ENCODE measurements at places on chromosomes 5 and 9. TPM values are rescaled to one million over a fixed set of nuclear protein-coding genes. Genes with fewer than 3 reads are reported as not detected.

DNA sequence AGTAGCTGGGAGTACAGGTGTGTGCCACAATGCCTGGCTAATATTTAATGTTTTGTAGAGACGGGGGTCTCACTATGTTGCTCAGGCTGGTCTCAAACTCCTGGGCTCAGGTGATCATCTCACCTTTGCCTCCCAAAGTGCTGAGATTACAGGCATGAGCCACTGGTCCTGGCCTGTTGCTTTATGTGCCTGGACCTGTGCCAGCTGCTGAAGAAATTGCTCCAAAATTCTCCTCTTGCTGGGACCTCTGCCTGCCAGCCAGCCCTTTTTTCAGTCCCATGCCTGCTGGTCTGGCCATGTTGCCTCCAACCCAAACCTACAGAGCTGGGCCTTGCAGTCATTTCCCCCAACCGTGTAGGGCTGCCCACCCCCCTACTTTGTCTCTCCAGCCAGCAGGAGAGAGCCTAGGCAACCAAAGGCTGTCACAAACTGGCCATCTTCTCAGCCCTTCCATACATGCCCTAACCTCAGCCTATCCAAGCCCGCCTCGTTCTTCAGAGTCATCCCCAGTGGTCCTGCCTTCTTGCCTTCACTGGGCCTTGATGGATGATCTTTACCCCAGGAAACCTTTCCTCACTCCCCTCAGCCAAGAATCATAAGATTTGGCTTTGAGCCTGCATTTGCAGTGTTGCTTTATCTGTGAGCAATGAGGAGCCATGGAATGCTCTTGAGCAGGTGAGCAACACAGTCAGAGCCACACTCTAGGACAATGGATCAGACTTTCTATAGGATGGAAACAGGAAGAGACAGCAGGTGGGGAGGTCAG, 27.4 kb upstream of the SYNPO start:
- no peaks in the 10 kb centered on the region for H3K27me3 ChIP-seq
- no peak overlapping the region for H3K4me3 ChIP-seq
- no peaks in the 10 kb centered on the region for H3K36me3 ChIP-seq
- no peak for DNase-seq
- no peaks in the 10 kb centered on the region for H3K4me1 ChIP-seq

GRCh38 chr9:26163931-26164330, 485.7 kb upstream of the TUSC1 start:
- no peaks in the 10 kb centered on the region for H3K4me1 ChIP-seq
- H3K27me3 ChIP-seq: no peaks in the 10 kb centered on the region
- H3K27ac ChIP-seq: no peak overlapping the region
- no peak overlapping the region for H3K4me3 ChIP-seq
- no peak for DNase-seq

- no peaks in the 10 kb centered on the region for H3K4me1 ChIP-seq
- H3K27me3 ChIP-seq: no peaks in the 10 kb centered on the region
- H3K4me3 ChIP-seq: no peak overlapping the region
- H3K27ac ChIP-seq: no peak overlapping the region
- no peak for DNase-seq
These were observed 213.0 kb downstream of the SPOCK1 start for GRCh38 chr5:137286025-137286610.

DNA sequence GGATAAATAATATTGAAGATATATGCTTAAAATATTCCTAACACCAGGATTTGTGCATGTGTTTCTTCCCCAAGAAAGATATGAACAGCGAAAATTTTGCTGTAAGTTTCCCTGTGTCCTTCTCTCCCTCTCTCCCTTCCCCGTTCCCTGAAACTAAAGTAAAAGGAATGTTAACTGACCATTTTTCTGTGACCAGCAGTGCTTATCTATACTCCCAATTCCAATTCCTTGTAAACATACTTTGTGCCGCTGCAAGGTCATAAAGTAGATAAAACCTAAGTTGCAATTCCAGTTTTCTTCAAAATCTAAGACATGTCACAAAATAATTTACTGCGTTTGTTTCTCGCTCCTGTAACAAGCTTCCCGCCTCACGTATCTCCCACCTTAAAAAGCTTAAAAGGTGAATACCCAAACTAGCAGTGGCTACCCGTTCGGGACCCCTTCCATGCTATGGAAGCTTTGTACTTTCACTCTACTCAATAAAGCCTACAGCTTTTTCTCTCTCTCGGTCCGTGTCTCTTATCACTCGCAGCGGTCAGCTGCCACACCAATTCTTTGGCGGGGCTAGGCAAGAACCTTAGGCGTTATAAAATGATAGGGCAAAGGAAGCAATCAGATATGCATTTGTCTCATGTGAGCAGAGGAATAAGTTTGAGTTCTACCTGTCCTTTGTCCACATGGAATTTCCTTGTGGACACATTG, 1798.0 kb downstream of the EFNA5 start:
- H3K36me3 ChIP-seq: no peaks in the 10 kb centered on the region
- no peak for DNase-seq
- H3K27ac ChIP-seq: no peak overlapping the region
- no peaks in the 10 kb centered on the region for H3K4me1 ChIP-seq

- H3K4me1 ChIP-seq: peaks cover 38% of the 10 kb centered on the region
- no peak overlapping the region for H3K27ac ChIP-seq
- H3K27me3 ChIP-seq: no peaks in the 10 kb centered on the region
- no peak for DNase-seq
These were observed 203.9 kb downstream of the C9orf50 start for GRCh38 chr9:129416821-129417539.

- H3K27me3 ChIP-seq: no peaks in the 10 kb centered on the region
- no peaks in the 10 kb centered on the region for H3K4me1 ChIP-seq
- no peak for DNase-seq
- H3K27ac ChIP-seq: no peak overlapping the region
These were observed 424.7 kb upstream of the ST8SIA4 start for GRCh38 chr5:101327816-101328215.

GRCh38 chr9:94210616-94211603, 48.2 kb upstream of the ZNF169 start:
- H3K4me1 ChIP-seq: peaks cover 4% of the 10 kb centered on the region
- peaks cover 2% of the 10 kb centered on the region for H3K27me3 ChIP-seq
- H3K27ac ChIP-seq: no peak overlapping the region
- no peak overlapping the region for H3K4me3 ChIP-seq

DNA sequence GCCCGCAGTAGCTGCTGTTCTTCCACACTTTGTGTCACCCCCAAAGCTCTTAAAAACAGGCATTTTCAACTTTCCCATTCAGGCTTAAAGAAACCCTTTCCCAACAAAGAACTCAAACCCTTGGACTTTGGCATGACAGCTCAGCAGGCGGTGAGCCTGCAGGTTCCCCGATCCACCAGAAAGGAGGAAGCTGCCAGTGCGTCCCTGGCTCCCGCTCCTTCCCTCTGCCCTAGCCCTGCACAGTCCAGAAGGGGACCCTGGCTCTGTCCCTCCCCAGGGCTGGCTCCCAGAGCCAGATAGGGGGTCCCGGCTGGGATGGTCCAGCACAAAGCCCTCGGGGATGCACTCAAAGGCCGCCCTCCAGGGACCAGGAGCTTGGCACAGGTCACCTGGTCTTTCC, 9.6 kb downstream of the SLC9A3 start:
- no peak overlapping the region for H3K27ac ChIP-seq
- no peaks in the 10 kb centered on the region for H3K27me3 ChIP-seq
- H3K36me3 ChIP-seq: no peaks in the 10 kb centered on the region

DNA sequence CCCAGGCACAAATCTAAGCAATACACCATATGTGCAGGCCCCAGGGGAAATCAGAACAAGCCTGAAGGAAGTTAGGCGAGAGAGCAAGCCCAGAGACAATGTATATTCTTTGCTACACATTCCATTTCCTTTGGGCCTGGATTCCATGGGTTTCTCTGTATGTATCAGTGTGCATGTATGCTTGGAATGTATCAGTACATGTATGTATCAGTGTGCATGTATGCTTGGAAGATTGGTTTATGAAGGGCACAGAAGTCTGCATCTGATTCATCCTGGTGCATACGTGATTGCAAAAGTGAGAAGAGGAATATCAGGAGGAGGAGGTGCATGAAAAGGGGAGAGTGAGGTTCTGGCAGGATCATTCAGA, 232.6 kb upstream of the ANKRD55 start:
- H3K27me3 ChIP-seq: no peaks in the 10 kb centered on the region
- no peaks in the 10 kb centered on the region for H3K4me1 ChIP-seq
- H3K4me3 ChIP-seq: no peak overlapping the region
- H3K36me3 ChIP-seq: no peaks in the 10 kb centered on the region
- no peak overlapping the region for H3K27ac ChIP-seq

DNA sequence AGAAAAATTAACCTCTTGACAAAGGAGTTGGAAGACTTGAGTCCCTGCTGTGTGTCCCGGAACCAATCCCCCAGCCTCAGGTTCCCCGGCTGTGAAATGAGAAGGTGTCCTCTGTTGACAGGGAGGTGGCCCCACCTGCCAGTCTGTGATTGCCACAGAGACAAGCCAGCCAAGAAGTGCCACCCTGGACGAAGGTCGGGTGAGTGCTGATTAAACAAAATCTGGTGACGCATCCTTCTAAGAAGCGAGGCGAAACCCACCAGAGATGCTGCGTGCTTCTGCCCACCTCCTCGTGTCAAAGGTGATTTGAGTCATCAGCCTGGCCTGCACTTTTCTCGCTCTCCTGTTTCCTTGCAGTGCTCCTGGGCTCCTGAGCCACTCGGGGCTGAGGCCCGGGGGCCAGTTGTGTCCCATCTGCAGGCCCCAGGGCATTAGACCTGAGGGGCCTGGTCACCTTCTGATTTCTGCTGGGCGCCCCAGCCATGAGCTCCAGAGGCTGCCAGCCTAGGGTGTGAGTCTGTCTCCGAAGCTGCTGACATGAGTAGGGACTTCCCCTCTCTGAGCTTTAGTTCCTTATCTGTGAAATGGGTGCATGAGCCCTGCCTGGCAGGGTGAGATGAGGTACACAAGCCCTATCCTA, 28.7 kb downstream of the NEK6 start:
- peaks cover 71% of the 10 kb centered on the region for H3K4me1 ChIP-seq
- H3K27me3 ChIP-seq: no peaks in the 10 kb centered on the region
- H3K4me3 ChIP-seq: no peak overlapping the region

DNA sequence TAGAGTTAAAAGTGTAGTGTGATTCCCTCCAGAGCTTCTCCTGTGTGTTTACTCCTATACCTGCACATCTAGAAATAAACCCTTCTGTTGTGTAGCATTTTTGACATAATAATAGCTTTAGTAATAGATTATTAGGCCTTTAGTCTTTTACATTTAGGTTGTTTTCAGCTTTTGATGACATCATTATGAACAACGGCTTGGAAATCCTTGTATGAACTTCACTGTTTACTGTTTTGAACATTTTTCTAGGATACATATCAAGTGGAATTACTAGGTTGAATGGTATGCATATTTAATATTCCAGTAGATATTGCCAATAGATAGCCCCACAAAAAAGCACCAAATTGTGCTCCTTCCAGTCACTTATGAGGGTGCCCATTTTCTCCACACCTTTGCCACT, 174.0 kb downstream of the ARHGAP26 start:
- H3K27me3 ChIP-seq: no peaks in the 10 kb centered on the region
- no peak for DNase-seq
- no peak overlapping the region for H3K27ac ChIP-seq
- peaks cover 8% of the 10 kb centered on the region for H3K4me1 ChIP-seq
- no peaks in the 10 kb centered on the region for H3K36me3 ChIP-seq
- H3K4me3 ChIP-seq: no peak overlapping the region

DNA sequence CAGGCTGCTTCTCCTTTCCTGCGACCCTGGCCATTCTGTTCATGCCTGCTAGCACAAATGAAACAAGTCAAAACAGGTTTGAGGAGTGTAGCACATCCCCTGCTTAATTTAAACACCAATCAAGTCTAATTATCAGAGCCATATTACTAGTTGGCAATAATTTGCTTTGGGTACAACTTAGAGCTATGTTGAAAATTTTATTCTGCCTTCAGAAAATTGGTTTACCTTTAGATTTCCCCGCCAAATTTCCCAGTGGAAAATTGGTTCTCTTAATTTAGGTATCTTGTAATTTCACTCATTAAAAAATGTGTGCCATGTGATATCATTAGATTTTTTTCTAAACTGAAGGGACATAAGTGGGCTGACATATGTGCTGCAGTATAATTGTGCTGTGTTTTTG, 265.8 kb downstream of the MAST4 start:
- no peak overlapping the region for H3K27ac ChIP-seq
- no peaks in the 10 kb centered on the region for H3K4me1 ChIP-seq
- H3K36me3 ChIP-seq: no peaks in the 10 kb centered on the region

GRCh38 chr9:78234810-78235209, 1.1 kb upstream of the CEP78 start:
- peaks cover 37% of the 10 kb centered on the region for H3K4me1 ChIP-seq
- no peak overlapping the region for H3K4me3 ChIP-seq
- no peaks in the 10 kb centered on the region for H3K36me3 ChIP-seq
- DNase-seq: no peak

- no peaks in the 10 kb centered on the region for H3K4me1 ChIP-seq
- H3K27me3 ChIP-seq: no peaks in the 10 kb centered on the region
- no peaks in the 10 kb centered on the region for H3K36me3 ChIP-seq
These were observed 133.7 kb upstream of the IQGAP2 start for GRCh38 chr5:76269259-76269931.

DNA sequence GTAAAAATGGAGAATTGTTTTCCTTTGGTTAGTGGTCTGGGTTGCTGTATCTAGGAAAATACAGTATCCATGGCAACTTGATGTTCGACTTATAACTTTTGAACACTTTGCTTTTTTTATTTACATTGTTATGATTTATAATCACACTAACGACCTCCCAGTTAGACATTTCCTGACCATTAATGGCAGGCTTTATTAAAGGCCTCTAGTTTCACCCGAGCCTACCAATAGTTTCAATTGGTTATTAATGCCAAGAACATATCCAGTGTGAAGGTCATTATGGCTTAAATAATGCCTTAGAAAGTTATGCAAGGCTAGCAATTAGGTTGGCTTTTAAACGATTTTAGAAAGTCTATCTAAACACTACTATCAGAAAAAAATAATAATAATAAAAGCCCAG, 452.0 kb downstream of the DMRTA1 start:
- H3K27ac ChIP-seq: no peak overlapping the region
- no peaks in the 10 kb centered on the region for H3K4me1 ChIP-seq
- H3K27me3 ChIP-seq: no peaks in the 10 kb centered on the region
- DNase-seq: no peak
- no peaks in the 10 kb centered on the region for H3K36me3 ChIP-seq
- H3K4me3 ChIP-seq: no peak overlapping the region

GRCh38 chr5:142609142-142609541, 76.7 kb downstream of the FGF1 start:
- H3K27me3 ChIP-seq: no peaks in the 10 kb centered on the region
- no peak overlapping the region for H3K4me3 ChIP-seq
- no peaks in the 10 kb centered on the region for H3K36me3 ChIP-seq
- H3K27ac ChIP-seq: no peak overlapping the region
- DNase-seq: no peak

- H3K4me1 ChIP-seq: no peaks in the 10 kb centered on the region
- no peak overlapping the region for H3K4me3 ChIP-seq
- H3K27ac ChIP-seq: no peak overlapping the region
- DNase-seq: no peak
- no peaks in the 10 kb centered on the region for H3K27me3 ChIP-seq
- H3K36me3 ChIP-seq: no peaks in the 10 kb centered on the region
These were observed 3.7 kb downstream of the LCN9 start for GRCh38 chr9:135666534-135667462.

The LCN9 gene
- not detected for total RNA-seq

The GFPT2 gene
- total RNA-seq: 0.56 TPM

The CCNI2 gene
- 0.23 TPM for total RNA-seq

The SPATA9 gene
- total RNA-seq: 1.3 TPM

The LCN15 gene
- total RNA-seq: not detected

The SEMA6A gene
- not detected for total RNA-seq

The AIF1L gene
- not detected for total RNA-seq

The CD274 gene
- 4.9 TPM for total RNA-seq

Data from natural killer cell (primary cell).